Mesothelial cell of epicardium (in vitro differentiated cells): ENCODE measurements at places on chromosomes 1 and 21. TPM values are rescaled to one million over a fixed set of nuclear protein-coding genes. Genes with fewer than 3 reads are reported as not detected.

The ZNF683 gene
- total RNA-seq: not detected in 3 replicates

- DNase-seq: no peak
Measured at GRCh38 chr1:212101735-212102134, 66.2 kb downstream of the DTL start.

DNA sequence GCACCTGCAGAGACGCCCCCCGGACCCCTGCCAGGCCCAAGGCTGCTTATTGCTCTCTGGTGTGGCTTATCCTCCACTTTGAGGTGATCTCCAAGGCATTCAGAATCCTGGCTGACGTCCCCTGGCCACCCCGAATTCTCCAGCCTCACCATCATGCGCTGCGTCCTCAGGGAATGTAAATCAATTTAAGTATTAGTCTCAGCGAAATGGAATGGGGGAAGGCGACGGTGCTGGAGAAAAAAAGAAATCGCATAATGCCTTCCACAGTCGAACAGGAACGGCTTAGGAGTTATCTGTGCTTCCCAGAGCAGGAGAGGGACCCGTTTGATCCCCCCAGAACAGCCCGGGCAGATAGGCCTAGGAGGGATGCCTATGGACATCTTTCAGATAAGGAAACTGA lies 2.9 kb downstream of the EPHA8 start:
- DNase-seq: no peak

The C1orf94 gene
- not detected in 3 replicates for total RNA-seq

- DNase-seq: no peak
Measured at GRCh38 chr1:177210071-177210470, 39.3 kb downstream of the BRINP2 start.

- no peak for DNase-seq
Measured at GRCh38 chr1:222897527-222898190, 82.8 kb downstream of the DISP1 start.

The AIRE gene
- total RNA-seq: 0.13 to 0.23 TPM (median 0.18 TPM) in 3 replicates

GRCh38 chr1:243882276-243882675 lies 32.2 kb upstream of the AKT3 start:
- no peak for DNase-seq

- no peak for DNase-seq
Measured at GRCh38 chr1:226870026-226870400, 403 bp upstream of the PSEN2 start.

DNA sequence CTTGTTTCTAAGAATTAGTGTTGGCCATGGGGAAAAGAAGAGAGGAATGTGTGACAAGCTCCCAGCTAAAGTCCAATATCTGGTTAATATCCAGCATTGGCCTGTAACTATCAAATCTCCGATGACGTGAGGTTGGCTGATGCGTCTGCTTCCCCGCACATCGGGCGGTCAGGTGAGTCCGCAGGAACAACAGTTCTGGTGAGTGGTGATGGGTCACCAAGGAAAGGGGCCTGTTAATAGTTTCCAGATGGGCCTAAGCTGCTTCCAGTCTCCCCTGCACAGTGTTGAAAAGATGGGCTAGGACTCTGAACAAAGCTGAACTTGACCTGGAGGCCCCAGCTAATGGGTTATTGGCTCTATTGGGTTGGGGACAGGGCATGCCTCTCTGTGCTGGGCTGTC lies 193.1 kb upstream of the EDN2 start:
- no peak for DNase-seq

GRCh38 chr1:170274131-170274501 lies 128.4 kb downstream of the NTMT2 start:
- DNase-seq: no peak

DNA sequence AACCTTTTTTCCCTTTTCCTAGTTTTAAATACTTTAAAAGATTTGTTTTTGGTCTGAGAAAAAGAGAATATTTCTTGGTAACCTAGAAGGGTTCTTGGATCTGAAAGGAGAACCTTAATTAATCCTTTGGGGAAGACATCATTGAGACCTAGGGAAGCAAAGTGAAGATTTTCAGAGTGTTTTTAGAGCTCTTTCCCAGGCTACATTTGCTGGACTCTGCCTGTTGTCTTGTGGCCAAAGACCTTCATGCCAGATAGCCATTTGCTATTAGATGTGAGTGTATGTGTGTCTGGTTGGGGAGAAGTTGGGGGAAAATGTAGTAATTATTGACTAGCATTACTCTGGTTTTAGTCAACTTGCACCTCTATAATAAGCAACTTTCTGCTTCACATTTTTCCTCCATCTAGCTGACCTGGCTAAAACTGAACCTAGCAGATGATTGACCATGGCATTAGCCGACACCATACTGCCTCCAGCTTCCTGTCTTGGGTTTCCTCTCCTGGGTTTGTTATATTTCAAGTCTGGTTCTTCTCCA lies 239.1 kb downstream of the USP25 start:
- DNase-seq: no peak

DNA sequence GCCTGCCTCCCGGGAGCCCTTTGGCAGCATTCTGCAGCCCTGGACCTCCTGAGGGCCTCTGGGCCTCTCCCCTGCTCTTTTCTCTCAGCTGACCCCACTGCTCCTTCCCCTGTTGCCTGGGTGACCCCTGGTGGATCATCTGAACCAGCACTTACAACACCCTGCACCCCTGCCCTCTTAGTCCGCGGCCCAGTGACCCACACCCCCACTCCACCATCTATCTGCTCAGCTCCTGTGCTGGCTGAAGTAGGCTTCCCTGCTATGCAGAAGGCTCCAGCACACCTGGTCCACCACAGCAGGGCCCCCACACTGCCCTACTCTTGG lies 74.0 kb downstream of the DMRTA2 start:
- no peak for DNase-seq

The CHI3L2 gene
- total RNA-seq: not detected in 3 replicates

DNA sequence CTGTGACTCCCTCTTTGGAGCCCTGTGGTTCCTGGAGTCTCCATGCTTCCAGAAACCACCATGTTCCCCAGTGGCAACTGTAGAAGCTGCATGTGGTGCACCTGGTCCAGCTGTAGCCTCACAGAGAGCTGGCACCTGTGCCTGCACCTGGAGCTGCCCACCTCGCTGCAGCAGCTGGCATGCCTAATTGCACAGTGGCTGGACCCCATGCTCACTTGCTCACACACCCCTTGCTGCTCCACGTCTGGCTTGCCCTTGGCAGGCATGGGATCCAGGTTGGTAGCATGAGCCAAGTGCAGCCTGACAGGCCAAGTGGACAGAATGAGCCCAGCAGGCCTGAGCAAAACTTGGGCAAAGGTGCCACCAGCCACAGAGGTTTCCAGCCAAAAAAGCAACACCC lies 680.1 kb downstream of the MATN1 start:
- DNase-seq: no peak

The DTL gene
- total RNA-seq: 12.7 to 14.9 TPM (median 14.1 TPM) in 3 replicates

The NMNAT1 gene
- 9.7 to 11.3 TPM (median 11.3 TPM) in 3 replicates for total RNA-seq
